CD4-positive, alpha-beta T cell (primary cell): ENCODE measurements at places on chromosomes 11 and 22. TPM values are rescaled to one million over a fixed set of nuclear protein-coding genes. Genes with fewer than 3 reads are reported as not detected.

The SCGB1A1 gene
- not detected for total RNA-seq

The SOX10 gene
- not detected for total RNA-seq

The XKR3 gene
- total RNA-seq: not detected

The MISFA gene
- total RNA-seq: not detected

The RFPL3 gene
- total RNA-seq: not detected

The PKNOX2 gene
- not detected for total RNA-seq

The CARNS1 gene
- total RNA-seq: 10.0 TPM

The CCDC157 gene
- 8.3 TPM for total RNA-seq

The GLYAT gene
- total RNA-seq: not detected

The CEP126 gene
- 1.2 TPM for total RNA-seq

The CSRP3 gene
- total RNA-seq: not detected

The OR51B2 gene
- total RNA-seq: not detected
